Inflammatory macrophage (primary cell): ENCODE measurements at places on chromosomes 5 and 9.
A peak's percentile ranks its signal among the peaks of the same experiment; 100 is the strongest.

- DNase-seq: no peak
These were observed 43.7 kb upstream of the RFX3 start for GRCh38 chr9:3569529-3569928.

- no peak for DNase-seq
These were observed 562.8 kb upstream of the RIOK2 start for GRCh38 chr5:97745817-97746216.

DNA sequence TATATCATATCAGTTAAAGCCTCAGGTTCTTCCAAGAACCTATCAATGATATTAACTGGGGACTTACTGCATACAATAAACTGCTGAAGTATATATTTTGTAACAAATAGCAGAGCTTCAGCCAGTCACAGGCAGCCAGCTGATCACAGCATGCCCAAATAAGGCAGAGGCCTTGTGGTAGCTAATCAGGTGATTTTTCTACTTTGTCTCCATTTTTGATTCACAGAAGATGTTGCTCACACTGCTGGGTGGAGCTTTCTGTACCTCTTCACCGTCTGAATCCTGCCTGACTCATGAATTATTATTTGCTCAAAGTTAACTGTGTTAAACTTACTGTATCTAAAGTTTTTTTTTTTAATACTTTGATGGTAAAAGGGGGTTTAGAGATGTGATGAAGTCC lies 357.4 kb downstream of the PSAT1 start:
- no peak for DNase-seq

GRCh38 chr5:136906545-136906944 lies 541.2 kb upstream of the TRPC7 start:
- no peak for DNase-seq

GRCh38 chr9:104386425-104387069 lies 117.5 kb upstream of the OR13F1 start:
- DNase-seq: peak; percentile 24

- DNase-seq: peak; percentile 28
These were observed 19.6 kb downstream of the QSOX2 start for GRCh38 chr9:136225748-136226679.

GRCh38 chr9:36382484-36382883 lies 17.6 kb downstream of the RNF38 start:
- DNase-seq: peak; percentile 59

DNA sequence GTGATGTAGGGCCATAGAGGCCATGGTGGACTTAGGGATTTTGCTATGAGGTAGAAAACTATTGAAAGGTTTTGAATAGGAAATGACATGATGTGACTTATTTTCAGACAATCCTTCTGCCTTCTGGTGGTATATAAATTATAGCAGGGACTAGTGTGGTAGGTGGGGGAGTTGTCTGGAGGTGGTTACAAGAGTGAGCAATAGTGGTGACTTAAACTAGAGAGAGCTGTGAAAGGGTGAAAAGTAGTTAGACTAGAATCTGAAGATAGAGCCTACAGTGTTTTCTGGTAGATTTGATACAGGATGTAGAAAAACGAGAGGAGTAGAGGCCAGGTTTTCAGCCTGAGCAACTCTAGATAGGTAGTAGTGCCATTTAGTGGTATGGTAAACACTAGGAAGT lies 32.3 kb downstream of the NAA35 start:
- DNase-seq: no peak

GRCh38 chr5:68261569-68262065 lies 46.1 kb downstream of the PIK3R1 start:
- peak; percentile 17 for DNase-seq

DNA sequence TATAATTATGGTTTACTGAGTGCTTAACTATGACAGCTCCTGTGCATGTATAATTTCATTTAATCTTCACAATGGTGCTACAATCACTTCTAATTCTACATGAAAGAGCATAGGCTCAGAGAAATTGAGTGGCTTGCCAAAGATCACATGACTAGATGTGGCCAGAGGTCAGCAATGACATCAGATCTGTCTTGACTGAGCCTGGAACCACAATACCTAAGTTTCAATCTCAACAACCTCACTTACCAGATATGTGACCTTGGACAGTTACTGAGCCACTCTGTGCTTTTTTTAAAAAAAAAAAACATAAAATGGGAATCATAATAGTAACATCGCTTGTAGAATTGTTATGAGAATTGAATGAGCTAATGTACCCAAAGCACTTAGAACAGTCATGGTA lies 130.7 kb downstream of the TRIM32 start:
- DNase-seq: no peak

DNA sequence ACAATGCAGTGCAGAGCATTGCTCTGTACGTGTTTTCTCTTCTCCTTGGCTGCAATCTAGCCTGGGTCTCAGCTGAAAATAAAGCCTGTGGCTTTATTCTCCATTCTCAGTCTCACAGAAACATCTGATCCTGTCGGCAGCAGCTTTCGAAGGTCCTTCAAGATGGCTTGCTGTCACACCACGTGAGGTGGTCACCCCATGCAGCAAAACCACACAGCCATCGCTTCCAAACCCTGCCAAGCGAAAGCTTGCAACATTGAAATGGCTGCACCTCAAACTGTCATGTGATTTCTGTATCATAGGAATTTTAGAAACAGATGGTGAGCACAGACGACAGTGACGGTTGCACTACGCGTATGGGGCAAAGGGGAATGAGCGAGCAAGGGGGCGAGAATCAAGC lies 98.5 kb upstream of the SMARCA2 start:
- DNase-seq: no peak

DNA sequence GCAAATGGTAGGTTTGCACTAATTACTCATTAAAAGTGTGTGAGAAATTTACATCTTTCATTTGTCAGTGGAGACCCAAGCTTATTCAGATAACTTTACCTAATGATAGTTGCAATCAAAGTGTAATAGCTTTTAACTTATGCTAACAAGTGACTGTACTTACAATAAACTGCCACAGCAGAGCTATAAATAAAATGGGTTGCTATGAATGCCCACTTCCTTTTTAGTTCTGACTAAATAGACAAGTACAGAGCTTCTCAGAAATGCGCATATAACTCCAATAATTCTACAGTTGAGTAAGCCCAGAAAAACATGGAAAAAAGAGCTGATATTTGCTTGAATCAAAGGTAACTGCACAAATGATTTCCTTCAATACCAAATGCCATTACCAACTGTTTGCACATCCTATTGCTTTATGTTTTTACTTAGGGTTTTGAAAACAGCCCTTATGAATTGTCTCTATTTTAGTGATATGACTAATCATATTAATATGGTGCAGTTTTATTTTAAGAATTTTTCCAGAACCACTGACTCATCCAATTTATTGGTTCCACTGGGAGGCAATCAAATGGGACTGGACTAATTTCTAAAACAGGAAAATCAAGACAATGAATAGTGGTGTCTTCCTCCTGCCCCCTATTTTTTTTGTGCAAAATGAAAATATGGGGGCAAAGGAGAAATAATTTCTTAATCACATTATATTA lies 84.1 kb downstream of the PPP2R2B start:
- DNase-seq: peak; percentile 59

DNA sequence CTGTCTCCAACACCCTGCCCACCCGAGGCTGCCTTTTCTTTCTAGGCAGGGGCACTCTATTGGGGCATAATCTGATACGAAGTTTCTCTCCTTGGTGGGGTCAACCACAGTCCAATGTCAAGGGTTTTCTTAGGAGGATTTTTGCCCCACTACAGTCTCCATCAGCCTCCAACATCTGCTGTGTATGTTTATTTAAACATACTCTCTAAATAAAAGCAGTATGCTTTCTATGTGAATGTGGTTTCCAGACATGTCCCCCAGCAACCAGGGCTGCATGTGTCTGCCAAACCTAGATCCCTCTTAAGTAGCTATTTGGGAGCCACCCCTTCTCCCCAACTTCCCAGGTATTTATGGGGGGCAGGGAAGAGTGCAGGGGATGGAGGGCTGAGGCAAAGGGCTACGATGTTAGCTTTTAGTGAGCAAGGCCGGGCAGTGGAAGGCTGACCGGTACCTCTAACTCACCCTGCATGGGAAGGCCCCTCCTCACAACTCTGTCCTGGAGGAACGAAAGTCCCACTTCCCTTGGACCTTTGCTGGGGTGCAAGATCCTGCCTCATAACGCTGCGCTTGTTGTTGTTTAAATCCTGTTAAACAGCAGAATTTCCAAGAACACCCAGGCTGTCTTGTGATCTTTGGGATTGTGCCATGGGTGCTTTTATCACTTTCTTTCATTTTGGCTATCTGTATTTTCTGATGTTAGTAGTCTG lies 75.4 kb downstream of the NREP start:
- DNase-seq: no peak

- no peak for DNase-seq
These were observed 119.8 kb upstream of the PANK3 start for GRCh38 chr5:168699002-168699401.

- no peak for DNase-seq
These were observed 2.7 kb downstream of the IL31RA start for GRCh38 chr5:55853818-55854217.

DNA sequence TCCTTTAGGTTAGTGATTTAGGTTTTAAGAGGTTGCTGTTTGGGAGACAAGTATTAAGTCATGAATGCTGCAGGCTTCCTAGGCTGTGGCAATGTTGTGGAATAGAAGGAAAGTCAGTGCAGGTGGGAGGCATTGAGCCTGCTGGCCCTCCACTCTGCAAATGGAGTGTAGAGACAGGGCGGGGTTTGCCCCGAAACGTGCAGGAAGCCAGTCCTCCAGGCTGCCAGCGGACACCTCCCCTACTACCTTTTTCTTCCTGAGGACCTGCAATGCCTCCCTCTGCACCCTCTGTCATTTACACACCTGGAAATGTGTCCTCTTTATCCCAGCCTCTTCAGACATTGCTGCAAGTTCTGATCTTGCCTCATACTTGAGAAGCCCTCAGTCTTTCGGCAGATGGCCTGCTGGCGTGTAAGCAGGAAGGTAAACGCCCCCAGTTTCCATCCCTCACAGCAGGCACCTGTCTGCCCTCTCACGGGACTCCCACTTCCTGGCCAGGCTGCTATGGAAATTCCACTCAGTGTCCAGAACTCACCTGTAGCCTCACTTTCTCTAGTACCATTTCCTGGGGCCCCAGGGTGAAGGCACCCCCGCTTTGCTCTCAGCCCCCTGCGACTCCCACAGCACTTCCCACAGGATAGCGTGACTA lies 81.6 kb upstream of the BOD1 start:
- no peak for DNase-seq

DNA sequence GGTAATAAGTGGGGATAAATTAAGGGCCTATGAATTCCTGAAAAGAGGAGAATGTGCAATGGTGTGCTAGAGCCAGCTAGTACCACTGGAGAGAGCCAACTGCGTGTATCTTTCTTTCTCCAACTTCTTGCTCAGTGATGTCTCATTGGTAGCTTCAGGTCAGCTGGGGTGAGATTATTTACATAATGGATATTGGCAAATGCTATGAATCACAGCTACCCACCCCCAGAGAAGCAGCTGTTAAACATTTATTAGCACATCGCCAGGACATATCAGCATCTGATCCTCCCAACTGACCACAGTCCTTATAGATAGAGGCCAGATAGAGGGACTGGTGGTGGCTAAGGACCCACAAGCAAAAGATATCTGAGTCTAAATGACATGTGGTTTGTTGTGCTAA lies 421.3 kb downstream of the ACTL7B start:
- DNase-seq: no peak

GRCh38 chr9:37623267-37623666 lies 27.5 kb upstream of the FRMPD1 start:
- DNase-seq: no peak

DNA sequence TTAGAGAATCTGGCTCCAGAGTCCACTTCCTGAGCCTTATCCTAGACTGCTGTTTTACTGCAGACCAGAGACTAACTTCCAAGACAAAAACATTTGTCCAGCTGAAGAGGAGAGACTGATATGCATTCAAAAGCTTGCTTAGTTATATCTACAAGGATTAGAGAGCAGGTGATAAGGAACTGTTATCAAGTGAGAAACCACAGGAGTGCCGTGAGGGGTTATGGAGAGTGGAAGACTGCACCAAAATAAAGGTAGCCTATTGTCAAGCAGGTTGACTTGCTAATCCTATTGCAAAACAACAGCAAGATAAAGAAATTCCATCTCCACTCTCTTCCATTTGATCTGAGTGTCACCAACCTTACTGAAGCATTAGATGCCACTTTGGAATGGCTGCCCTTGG lies 139.1 kb downstream of the SCAMP1 start:
- no peak for DNase-seq

DNA sequence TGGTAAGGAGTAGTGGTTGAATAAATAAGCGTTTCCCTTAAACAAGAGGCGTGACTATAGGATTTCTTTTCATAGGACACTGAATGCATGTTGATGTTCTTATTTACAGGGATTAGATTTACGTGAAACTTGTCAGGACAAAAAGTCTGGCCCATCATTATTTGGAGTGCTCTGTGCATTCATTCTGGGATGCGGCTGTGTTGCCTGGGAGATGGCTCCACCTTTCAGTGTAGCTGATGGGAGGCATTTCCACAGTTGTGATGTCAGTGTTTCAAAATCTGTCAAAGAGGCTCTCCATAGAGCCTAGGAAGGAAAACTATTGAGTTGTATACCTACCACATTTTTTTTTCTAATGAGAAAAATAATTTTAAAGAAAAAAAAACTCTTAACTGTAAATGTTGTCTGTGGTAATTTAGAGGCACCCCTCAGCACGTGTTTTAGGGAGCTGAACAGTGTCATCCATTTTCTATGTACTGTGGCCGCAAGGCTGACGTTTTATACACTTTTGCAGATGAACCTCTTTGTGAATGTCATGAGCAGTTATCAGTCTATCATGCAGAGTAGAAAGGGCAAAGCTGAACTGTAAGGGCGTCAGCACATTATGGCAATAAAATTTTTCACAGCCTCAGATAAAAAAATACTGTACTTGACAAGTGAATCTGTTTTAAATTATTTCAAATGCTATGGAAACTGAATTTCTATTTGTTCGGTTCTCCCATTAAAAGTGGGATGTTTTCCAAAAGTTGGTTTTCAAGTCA lies 202.7 kb downstream of the PBX3 start:
- no peak for DNase-seq

- DNase-seq: no peak
These were observed 45.8 kb downstream of the ARHGEF37 start for GRCh38 chr5:149627070-149627469.
